Right lung (tissue), 10 donors: ENCODE measurements at places on chromosomes 12 and 14.

GRCh38 chr12:2739832-2740641 is 54.7 kb upstream of the FKBP4 start:
- no peak for DNase-seq

DNA sequence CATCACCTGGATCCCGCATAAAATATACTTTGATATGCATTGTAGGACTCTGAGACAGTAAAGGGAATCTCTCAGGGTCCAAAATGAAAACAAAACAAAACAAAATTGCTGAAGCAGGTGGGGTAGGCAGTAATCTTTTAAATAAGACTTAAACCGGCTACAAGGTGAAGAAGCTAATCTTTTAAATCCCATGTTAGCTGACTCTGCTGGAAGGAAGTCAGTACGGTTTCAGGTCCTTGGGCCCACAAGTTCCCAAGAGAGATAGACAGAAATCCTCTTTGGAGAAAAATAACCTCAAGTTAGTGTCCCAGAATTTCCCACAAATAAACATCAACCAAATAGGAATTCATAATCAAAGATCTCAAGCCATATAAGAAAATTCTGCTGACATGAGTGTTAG is 5.0 kb upstream of the EPS8 start:
- no peak for DNase-seq

GRCh38 chr14:104284636-104285507 is 146.5 kb downstream of the KIF26A start:
- no peak for DNase-seq

GRCh38 chr14:24279301-24280186 is 8.1 kb upstream of the RABGGTA start:
- DNase-seq: no peak

- no peak for DNase-seq
These were observed 17.7 kb downstream of the IRAK4 start for GRCh38 chr12:43776498-43776897.

DNA sequence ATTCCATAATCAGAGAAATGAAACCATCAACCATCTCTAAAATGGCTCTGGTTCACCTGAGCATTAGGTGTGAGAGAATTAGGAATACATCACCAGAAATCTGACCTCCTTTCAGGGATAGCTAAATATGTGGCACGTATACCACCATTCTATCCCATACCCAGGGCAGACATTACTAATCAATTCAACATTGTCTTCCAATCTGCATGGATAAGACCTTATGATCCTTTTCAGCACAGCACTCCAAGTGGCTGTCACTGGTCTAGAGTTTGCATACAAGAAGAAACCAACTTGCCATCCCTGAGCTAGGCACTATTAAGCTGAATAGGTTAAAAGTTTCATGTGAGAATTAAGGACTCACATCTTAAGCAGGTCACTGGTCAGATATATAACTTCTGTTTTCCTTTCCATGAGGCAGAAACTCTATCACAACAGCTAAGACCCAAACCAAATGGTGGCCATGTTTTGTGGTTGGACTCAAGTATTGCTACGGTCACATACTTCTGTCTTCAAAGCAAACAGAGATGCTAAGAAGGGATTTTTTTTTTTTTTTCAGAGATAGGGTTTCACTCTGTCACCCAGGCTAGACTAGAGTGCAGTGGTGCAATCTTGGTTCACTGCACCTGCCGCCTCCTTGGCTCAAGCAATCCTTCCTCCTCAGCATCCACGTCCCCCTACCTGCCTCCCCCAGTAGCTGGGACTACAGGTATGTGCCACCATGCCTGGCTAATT is 249.0 kb downstream of the DPF3 start:
- DNase-seq: no peak

DNA sequence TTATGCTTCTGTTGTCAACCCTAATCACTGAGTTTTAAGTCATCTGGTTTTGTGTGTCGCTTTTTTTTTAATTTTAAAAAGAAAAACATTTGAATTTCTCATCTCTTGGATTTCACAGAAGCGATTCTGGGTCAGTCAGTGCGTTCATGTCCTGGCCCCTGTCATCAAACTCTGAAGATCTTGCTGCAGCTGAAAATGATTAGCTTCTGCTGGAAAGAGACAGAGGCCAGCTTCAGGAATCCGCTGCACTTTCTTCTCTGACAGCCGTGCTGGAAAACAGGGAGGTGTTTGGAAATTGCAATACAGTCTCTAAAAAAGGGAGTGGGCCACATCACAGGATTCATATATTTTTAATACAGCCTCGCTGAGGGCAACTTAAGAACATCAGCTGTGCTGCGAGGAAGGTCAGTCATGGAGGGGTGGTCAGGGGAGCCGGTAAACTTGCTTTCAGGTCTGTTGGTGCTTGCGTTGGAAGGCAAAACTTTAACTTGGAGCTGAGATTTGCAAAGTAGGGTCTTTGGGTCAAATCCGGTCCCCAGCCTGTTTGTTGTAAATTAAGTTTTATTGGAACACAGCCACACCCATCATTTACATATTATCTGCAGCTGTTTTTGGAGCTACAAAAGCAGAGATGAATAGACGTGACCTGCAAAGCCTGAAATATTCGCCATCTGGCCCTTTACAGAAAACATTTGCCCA is 190.8 kb downstream of the AACS start:
- DNase-seq: no peak

GRCh38 chr14:75849300-75849895 is 132.4 kb downstream of the TGFB3 start:
- DNase-seq: no peak

DNA sequence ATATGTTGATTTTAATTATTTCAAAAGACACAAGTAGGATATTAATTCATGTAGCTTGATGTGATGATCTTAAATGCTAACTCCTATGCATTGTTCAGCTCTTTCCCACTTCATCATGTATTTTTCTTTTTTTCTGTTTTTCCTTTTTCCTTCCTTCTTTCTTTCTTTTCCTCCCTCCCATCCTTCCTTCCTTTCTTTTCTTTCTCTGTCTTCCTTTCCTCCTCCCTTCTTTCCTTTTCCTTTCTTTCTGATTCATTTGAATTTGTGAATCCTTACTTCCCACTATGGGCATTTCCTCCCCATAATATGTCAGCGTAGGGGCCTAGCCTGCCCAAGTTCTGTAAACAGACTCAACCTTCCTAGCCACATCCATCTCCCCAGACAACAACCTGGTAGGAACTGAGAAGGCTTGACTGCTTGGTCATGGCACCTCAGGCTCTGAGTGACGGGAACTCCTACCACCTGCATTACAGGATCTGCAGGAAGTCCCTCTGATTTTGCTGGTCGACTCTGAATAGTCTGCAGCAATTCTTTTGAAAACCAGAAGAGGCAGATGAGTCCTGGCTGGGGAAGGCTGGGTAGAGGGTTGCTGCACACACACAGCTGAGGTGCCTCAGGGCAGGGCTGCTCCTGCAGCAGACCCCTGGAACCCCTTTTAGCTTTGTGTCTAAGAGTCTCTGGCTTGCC is 33.4 kb upstream of the BHLHE41 start:
- DNase-seq: no peak

GRCh38 chr12:29051221-29051620 is 97.9 kb upstream of the FAR2 start:
- DNase-seq: no peak

DNA sequence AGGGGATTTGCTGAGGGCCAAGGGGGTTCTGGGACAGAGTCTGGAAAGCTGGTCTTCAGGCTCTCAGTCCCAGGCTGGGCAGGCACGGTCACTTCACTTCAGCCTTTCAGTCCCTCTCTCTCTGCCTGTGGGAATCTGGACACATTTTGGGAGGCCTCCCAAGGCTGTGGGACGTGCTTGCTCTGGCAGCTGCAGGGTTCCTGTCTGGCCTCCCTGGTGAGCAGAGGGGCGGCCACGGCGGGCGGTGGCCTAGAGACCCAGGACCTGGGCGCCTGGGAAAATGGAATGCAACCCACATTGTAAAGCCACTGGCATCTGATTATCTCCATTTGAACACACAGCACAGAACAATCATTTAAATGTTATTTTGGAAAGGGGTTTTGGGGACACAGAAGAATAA is 10.1 kb upstream of the ALDH2 start:
- no peak for DNase-seq

- DNase-seq: peak; percentile 26
These were observed 71.4 kb downstream of the DENND5B start for GRCh38 chr12:31519511-31519910.

DNA sequence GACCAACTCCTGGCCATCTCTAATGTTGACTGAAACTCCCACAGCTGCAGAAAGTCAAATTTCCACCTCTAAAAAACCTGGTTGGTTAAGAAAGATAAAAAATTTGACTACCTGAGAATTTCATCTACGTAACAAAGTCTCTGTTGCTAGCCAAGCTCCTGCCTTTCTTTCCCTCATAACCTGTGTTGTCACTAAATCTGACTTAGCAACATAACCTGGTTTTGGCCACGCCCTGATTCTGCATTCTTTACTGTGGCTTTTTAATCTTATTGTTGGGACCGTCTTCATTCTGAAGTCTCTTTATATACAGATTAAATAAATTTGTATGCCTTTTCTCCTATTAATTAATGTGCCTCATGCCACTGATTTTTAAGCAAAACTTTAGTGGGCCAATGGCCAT is 16.1 kb upstream of the CD69 start:
- no peak for DNase-seq

DNA sequence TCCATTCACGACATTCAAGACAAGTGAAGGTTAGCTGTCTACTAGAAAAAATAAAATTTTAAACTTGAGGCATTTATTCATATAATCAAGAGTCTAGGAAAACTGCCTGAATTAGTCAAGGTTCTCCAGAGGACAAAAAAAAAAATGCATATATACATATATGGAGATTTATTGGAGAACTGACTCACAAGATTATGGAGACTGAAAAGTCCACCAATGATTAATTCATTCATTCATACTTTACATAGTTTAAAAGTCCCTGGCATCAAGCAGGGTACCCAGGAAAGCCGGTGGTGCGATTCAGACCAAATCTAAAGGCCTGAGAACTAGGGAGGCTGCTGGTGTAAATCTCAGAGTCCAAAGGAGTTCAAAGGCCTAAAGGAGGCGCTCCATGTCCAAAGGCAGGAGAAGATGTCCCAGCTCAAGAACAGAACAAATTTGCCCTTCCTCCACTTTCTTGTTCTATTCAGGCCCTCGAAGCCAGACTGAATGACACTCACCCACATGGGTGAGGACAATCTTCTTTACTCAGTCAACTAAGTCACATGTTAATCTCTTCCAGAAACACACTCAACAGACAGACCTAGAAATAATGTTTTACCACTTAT is 64.3 kb downstream of the ANKS1B start:
- no peak for DNase-seq

DNA sequence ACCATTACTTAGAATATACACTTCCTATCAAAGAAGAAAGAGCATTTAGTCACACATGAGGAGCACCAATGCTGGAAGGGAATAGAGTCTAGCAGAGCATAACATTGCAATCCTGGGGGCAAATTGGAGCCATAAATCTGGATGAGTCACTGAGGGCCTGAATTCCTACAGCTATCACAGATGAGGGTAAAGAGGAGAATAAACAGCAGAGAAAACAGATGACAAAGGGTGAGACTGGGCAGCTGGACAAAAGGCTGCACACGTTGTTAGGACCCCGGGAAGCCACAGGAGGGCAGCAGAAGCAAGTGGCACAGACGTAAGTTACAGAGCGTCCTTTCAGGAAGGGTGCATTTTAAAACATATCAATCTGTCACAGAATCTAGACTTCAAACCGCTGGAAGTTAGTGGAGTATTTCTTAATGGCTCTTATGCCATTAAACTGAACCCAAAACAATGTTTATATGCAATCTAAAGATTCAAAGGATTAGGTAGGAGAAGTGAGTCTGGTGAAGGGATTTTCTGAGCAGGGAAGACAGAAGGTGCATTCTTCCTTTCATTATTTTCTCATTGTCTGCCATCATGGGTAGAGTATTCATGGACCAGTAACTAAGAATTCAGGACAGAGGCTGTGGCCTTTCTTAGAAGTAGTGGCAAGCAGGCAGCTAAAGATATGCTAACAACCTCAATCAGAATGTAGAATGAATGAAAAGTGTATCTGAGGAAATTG is 159.8 kb upstream of the DAAM1 start:
- DNase-seq: peak; percentile 64

DNA sequence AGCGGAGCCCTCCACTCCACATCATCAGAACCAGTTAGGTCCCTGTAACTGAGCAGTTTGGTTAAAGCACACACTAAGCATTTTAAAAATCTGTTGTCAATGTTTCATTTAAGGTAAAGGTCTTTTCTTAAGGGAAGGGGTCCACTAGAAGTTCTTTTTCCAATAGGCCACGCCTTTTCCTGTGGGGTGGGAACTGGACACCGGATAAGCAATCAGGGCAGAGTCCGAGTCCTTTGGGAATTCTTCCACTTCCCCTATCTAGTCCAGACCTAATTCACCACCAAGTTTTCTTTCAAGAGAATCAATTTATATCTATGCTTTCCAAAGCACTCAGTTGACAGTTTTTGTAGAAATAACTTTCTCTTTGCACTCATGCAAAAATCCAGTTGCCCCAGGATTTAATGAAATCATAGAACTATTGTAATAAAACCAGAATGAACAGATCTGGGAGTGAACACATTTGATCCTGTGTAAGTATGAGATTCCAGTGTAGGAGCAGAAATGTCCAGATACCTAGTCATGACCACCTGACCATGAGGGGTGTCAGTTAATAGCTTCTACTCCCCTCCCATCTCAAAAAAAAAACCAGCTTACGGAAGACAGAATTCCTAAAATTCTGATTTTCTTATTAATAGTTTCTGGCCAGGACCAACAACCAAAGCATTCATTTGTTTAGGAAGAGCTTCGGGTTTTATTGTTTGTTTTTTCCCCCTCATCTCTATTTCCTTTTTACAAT is 11.7 kb downstream of the VPS37B start:
- DNase-seq: no peak

DNA sequence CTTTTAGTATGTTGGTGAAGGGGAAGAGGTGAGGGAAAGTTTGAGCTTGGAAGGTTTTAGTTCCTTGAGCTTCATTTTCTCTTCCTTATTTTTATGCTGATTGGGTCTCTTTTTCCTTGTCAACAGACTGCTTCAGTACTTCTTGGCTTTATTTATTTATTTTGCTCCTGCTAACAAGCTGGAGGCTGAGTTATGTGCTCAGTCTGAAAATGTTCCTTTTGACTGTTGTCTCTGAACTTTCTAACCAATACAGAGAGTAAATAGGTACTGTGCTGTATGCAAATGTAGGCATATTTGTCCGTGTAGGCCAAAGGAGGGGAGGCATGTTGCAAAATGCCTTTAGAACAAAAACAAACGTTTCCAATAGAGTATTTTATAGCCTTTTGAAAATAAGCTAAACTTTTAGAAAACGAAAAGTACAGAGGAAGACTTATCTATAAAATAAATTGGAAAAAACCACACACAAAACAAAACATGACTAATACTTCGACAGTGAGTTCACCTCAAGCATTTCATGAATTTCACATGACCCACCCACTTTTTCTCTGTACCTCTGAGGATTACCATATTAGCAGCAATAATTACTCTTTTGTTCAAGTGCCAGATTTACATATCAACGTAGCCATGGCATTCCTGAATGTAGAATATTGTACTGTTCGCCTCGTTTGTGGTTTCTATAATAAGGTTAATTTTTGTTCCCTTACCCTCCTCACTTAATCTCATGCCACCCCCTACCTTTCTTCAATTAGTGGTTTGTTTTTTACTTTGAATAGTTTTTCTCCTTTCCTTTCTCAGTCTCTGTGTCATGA is 4.7 kb upstream of the CREBL2 start:
- DNase-seq: no peak

GRCh38 chr12:126772171-126772864 is 1494.7 kb upstream of the TMEM132C start:
- no peak for DNase-seq
